Astrocyte (in vitro differentiated cells and primary cell): ENCODE measurements at places on chromosomes 11 and 22.

GRCh38 chr22:45832959-45833580 lies 143.9 kb downstream of the WNT7B start:
- no peak for DNase-seq

DNA sequence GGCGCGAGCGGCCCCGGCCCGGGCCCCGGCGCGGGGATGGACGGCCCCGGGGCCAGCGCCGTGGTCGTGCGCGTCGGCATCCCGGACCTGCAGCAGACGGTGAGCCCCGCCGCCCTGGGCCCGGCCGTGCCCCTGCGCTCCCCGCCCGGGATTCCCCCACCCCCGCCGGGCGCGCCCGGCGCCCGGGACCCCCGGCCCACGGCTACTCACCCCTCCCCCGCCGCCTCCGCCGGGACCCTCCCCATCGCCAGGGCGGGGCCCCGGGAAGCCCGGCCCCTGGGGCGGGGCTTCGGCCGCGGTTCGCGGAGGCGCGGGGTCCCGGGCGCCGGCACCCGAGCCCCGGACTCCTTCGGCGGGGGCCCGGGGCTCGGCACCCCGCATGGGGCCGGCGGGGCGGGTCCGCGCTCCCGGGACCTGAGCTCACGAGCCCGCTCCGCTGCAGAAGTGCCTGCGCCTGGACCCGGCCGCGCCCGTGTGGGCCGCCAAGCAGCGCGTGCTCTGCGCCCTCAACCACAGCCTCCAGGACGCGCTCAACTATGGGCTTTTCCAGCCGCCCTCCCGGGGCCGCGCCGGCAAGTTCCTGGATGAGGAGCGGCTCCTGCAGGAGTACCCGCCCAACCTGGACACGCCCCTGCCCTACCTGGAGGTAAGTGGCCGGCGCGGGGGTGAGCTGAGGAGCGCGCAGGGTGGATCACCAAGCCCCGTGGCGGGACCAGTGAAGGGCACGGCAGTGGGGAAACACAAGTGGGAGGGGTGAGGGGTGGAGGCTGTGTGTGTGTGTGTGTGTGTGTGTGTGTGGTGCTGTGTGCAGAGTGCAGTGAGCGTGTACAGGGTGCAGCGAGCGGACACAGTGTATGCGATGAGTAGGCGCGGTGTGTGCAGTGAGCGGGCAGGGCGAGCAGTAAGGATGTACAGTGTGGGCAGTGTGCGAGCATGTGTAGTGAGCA lies 2.3 kb downstream of the SHANK3 start:
- no peak for DNase-seq

DNA sequence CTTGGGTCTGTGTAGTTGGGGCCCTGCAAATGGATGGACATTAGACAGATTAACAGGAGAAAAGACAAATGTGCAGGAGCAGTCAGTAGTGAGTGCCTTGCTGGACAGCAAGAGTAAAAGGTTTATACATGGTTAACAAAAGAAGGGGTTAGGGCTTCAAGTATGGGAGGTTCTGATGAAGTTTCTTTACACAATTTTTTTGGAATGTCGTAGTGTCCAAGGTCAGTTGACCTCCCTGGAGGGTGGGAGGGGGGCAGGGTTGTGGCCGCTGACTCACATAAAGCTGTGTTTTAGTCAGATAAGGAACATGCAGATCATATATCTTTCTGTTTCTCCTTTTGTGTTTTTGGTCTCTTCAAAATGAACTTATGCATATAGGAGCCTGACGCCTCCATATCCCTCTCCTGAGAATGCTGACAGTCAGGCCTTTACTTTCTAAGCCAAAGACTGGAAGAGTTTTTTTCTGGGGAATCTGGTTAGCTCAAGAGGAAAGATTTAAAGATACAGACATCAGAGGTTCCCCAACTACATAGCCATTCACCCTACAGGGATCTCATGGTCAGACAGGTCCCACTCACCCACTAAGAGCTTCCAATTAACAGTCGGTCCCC lies 134.3 kb downstream of the NECTIN1 start:
- peak; percentile 86 for DNase-seq

DNA sequence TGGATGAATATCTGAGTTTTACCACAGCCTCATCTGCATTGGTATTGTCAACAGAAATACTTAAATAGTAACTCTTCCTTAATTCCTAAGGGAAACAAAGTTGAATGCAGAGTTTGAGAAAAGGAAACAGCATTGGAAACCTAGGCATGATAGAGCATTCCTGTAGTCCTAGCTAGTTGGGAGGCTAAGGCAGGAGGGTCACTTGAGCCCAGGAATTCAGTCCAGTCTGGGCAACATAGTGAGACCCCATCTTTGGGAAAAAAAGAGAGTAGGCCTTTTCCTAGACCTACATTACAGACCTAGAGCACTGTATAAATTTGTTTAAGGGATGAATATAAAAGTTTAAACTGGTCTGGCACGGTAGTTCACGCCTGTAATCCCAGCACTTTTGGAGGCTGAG lies 13.4 kb downstream of the PAFAH1B2 start:
- no peak for DNase-seq

- DNase-seq = no peak
These were observed at the start of gene TMEM45B for GRCh38 chr11:129815596-129816461. TSS of gene TMEM45B (plus strand) at chr11:129815848. CDS start at chr11:129852483, 36,635 bp downstream.

GRCh38 chr22:33867971-33868370 lies 52.3 kb downstream of the LARGE1 start:
- no peak for DNase-seq

DNA sequence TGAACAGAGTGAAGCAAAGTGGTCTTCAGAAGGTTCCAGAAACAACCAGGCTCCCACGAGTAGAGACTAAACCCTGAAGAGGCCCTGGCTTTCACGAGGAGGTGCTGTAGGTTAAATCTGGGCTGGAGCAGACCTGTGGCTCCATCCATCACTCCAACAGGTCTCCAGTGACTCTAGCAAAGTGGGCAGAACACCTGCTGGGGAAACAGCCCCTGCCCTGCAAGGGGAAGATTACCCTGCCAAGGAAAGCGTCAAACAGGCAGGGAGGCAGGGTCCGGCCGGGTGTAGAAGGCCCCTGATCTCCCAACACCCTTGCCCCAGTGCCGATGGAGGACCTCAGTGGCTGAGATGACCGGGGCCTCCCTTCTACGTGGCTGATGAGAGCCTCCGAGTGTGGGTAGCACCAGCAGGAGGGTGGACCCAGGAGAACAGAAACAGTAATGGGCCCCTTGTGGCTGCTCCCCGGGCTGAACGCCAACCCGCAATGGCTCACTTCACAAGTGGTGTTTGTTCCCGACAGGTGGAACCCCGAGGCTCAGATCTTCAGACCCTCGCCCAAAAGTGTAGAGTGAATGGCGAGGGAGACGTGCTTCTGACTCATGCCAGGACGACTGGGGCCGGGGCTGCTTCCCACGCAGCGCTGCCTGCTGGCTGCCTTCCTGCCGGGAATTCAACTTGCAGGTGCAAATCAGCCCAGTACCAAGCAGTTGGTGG lies 112.0 kb downstream of the SHANK2 start:
- DNase-seq = no peak
